ENCODE measurements at places on chromosomes 11 and 22. TPM values are rescaled to one million over a fixed set of nuclear protein-coding genes. Genes with fewer than 3 reads are reported as not detected.

GRCh38 chr11:120547316-120547715 is 35.8 kb downstream of the GRIK4 start:
- DNase-seq: no peak

GRCh38 chr11:128835741-128836430 is 31.2 kb downstream of the KCNJ1 start:
- DNase-seq: no peak

- no peak for DNase-seq
These were observed 53.7 kb downstream of the THAP12 start for GRCh38 chr11:76327202-76327601.

TMPRSS5 gene
- not detected for total RNA-seq

GRCh38 chr22:44456661-44457412 is 41.2 kb downstream of the RTL6 start:
- DNase-seq: peak; percentile 15

- DNase-seq: no peak
These were observed 17.4 kb upstream of the CTSC start for GRCh38 chr11:88354912-88355311.

OOSP3 gene
- not detected for total RNA-seq
